Stimulated activated CD8-positive, alpha-beta memory T cell treated with anti-CD3 and anti-CD28 coated beads, Interleukin-7, amount 100 ng/mL, for 24 hours (primary cell): ENCODE measurements at places on chromosomes 1 and 21.

- DNase-seq, result no peak
Measured at GRCh38 chr1:27713139-27713725, 12.5 kb upstream of the FAM76A start.

DNA sequence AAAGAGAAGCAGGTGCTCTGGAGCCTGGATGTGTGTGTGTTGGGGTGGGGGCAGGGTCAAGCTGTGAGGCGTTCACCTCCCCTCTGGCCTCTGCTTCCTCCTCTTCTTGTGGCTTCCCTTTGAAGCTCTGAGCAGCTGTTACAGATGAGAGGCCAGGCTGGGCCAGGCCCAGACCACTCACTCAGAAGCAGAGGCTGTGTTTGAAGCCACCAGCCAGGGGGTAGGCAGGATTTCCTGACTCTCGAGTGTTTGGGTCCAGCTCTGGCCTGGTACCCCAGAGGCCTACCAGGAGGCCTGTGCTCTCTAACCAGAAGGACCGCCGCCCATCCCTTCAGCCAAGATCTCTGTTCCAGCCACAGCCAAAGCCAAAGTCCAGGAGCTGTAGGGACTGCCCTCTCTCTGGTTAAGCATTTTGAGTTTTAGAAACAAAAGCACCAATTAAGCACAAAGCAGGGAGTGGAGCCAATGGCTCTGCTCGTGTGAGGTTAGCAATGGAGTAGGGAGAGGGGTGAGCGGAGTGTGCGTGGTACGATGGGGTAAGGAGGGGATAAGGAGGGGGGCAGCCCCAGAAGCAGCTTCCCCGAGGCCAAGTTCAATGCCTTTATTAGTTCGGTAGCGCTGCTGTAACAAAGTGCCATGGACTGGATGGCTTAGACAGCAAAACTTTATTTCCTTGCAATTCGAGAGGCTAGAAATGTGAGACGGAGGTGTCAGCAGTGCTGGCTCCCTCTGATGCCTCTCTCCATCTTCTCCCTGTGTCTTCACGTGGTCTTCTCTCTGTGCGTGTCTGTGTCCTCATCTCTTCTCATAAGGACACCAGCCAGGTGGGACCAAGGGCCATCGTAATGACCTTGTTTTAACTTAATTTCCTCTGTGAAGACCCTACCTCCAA lies 20.5 kb downstream of the RCSD1 start:
- no peak for DNase-seq

DNA sequence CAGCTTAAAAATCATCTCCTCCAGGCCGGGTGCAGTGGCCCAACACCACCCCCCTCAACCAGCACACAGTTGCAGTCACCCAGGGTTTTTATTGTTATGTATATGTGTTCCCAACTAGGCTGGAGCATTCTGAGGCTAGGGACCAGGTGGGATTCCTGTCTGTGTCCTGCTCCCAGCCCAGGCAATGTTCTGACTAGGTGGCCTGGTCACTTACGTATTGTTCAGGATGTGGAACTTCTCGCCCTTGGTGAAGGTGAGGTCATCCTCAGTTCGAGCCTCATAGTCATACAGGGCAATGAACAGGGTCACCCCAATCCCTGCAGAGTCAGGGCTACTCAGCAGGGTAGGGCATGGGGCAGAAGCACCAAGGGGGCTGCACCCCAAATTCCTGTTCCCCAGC lies 12.2 kb downstream of the FGR start:
- DNase-seq, result no peak

DNA sequence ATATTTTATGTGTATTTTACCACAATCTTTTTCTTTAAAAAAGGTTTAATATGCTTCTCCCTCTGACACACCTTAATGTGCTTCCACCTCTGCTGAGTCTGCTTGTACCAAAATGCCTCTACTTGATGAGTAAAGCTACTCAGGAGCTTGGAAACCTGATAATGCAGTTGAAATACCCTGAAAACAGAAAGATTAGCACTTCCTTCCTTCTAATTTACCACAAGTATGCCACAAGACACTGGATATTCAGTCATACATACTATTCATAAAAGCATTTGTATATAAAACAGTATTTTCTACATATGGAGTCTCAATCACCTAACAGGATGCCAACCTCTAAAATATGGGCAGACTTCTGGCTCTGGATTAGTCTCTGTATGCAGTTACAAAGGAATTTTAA lies 55.0 kb downstream of the SLC35D1 start:
- DNase-seq, result no peak

- DNase-seq, result no peak
Measured at GRCh38 chr1:53254011-53254640, 15.8 kb upstream of the MAGOH start.

GRCh38 chr1:115402753-115403184 lies 64.7 kb upstream of the NGF start:
- DNase-seq, result no peak

DNA sequence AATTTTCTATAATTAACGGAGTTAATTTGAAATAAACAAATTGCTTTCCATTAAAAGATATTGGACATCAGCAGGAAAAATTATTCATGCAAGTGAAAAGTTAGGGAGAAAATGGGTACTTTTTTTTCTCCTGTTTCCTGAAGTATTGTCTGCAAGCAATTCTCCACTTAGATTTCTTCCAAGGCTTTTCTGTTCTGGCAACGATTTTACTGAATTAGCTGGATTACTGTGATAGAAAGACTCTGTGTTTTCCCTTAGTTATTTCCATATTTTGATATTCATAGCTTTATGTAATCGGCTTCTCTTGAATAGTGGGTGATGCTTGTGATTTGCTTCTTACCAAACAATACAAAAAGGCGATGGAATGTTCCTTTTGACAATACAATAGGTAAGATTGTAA lies 1333.9 kb downstream of the AMY1C start:
- DNase-seq, result no peak

DNA sequence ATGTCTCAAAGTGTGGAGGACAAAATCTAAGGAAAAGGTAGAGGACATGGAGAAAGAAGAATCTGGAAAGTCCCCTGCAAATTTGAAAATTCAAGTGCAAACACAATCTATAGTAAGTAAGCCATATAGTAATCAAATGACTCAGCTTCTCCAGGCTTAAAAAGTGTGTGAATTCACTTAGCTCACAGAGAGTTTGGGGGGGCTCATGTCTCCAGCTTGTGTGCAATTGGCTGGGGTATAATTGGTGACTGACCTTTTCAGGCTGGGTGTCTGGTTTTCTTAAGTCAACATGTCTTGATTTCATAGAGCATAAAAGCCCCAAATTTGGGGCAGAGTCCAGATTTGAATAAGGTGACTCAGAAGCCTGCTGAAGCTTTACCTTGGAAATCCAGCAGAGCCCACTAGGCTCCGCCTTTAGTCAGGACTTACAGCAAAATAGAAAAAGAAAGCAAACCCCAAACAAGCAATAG lies 8.6 kb downstream of the CLDN14 start:
- DNase-seq, result no peak

GRCh38 chr1:45337630-45338325 lies 2.2 kb upstream of the TOE1 start:
- no peak for DNase-seq

- DNase-seq, result no peak
Measured at GRCh38 chr1:151128800-151129199, 17.6 kb downstream of the SEMA6C start.

- DNase-seq, result no peak
Measured at GRCh38 chr1:31523769-31524168, 52.5 kb upstream of the TINAGL1 start.

DNA sequence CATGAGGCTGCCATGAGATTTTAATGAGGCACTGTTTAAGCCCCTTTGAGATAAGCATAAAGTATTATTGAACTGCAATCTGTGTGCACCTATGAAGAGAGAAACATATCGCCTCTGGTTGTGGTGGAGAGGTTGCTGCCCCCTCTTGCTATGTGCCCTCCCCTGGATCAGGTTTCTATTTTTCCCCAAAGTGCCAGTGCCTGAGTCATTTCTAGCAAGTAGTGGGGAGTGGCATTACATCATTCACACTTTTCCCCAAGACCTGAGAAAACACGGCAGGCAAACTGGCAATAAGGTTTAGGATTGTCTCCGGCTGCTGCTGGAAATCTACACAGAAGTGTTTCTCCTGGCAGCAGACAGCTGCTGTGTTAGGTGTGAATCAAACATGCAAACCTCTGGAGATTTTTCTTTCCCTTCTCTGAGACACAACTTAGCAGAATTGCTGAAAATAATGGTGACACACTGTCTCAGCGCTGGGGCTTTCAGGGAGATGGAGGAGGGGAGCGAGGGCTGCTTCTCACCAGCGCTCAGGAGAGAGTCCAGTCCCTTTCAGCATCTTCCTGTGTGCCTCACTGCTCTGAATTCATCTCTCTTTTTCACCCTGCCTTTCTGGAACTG lies 13.7 kb upstream of the RGS16 start:
- DNase-seq, result no peak
